ENCODE measurements at places on chromosomes 2 and 18.

DNA sequence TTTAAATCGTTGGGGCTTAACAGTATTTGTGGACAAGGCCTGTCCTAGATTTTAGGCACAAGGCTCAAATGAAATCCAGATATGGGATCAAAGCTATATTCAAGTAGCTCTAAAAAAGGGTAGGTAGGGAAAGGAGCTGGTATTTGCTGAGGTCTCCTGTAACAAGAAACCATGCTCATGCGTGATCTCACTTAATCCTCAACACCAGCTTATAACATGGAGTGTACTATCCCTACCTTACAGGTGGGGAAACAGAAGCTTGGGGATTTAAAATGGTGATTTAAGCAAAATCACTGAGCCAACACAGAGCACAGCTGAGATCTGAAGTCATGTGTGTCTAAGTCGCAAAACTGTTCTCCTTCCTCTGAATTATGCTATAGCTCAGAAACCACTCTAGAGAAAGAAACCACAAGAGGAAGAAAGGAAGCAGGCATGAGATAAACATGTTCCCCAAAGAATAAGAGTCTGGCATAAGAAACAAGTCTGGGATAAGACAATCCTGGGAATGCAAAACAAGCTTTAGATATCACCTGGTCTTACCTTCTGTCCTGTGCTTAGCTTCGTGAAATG, 43.1 kb downstream of the CYRIA start:
- no peak for DNase-seq

DNA sequence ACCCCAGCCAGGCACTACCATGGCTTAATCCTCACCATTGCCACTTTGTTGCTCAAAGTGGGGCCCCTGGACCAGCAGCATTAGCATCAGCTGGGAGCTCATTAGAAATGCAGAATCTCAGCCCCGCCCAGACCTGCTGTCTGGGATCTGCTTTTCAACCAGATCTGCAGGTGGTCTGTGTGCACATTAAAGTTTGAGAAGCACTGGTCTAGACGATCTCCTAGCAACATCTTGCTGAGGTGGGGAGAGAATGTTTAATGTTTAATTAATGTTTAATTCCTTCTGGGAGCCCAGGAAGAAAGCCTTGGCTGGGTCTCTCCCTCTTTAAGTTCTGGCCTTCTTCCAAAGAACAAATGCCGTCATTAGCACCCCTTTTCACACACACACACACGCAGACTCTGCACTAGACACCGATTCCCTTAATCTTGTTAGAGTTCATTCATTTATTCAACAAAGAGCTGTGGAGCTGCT, 53.7 kb downstream of the EDAR start:
- no peak for DNase-seq

- DNase-seq: no peak
These were observed 61.1 kb downstream of the KCNF1 start for GRCh38 chr2:10972683-10973433.

DNA sequence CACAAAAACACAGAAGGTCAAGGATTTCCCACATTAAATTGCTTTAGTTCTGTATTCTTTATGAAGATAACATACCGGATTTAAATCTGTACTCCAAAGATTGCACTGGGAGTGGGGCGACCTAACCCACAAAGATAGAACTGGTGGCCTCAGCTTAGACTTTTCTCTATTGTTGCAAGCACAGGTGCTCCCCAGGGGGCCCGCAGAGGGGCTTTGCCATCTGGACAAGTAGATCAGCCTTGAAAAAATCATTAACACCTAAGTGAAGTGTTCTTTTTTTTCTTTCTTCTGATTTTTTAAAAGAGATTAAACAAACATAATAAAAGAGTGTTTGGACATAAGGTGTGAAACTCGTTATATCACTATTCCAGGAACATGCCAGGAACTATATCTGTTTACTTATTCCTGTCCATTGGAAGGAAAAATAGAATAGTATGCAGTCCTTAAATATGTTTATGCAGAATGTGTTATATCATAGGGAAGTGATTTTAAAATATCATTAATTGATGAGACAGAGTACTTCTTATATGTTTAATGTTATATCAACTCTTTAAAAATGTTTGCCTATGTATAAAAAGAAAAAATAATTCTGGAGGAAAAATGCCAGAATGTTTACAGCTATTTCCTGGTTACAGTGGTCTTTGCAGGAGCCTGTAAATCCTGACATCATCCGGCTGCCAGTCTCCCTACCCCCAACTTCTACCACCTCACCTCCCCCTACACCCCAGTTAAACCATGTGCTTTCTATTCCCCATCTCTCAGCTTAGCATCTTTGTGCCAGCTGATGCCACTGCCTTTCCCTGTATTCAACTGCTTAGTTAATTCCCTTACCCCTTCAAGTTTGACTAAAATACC, 679.2 kb downstream of the CNTNAP5 start:
- DNase-seq: no peak

DNA sequence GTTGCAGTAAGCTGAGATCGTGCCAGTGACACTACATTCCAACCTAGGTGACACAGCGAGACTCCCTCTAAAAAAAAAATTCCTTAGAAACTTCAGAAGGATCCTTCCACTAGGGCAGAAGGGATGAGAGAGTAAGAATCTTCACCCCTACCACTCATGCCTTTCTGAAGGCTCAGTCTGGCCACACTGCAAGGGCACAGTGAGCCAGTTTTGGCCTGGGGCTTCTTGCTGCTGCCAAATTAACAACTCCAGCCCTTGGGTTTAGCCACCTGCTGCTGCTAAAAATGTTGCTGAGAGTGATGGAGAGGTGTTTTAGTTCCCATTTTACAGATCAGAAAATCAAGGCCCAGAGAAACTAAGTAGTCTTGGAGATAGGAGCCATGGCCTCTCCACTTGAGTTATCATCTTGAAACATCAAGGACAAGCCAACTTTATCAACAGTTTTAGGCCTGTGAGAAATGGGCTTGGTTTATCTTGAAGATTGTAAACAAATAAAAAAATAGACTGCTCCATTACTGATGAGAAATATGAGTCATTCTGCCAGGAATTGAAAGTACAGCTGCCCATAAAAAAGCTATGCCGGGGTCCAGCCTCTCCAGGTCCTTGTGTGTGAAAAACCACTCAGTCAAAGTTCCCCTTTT, 31.9 kb upstream of the CASP8 start:
- no peak for DNase-seq

- no peak for DNase-seq
These were observed 91.4 kb upstream of the FHL2 start for GRCh38 chr2:105490204-105490603.

- no peak for DNase-seq
These were observed 165.4 kb downstream of the RBM43 start for GRCh38 chr2:151096235-151096634.

GRCh38 chr2:201271917-201272316, 11.6 kb downstream of the CASP8 start:
- no peak for DNase-seq

- no peak for DNase-seq
These were observed 28.5 kb downstream of the HPCAL1 start for GRCh38 chr2:10331027-10331701.

GRCh38 chr18:73766910-73767515, 380.6 kb downstream of the FBXO15 start:
- no peak for DNase-seq

GRCh38 chr18:58205443-58206160, 161.6 kb downstream of the NEDD4L start:
- DNase-seq: no peak

GRCh38 chr2:5530011-5530696, 162.0 kb upstream of the SOX11 start:
- no peak for DNase-seq
